ENCODE measurements at places on chromosomes 2 and 18. TPM values are rescaled to one million over a fixed set of nuclear protein-coding genes. Genes with fewer than 3 reads are reported as not detected.

Gene CKAP2L
- 6.2 TPM for polyA plus RNA-seq

Gene MSTN
- 0.66 TPM for polyA plus RNA-seq

Gene CDCA7
- polyA plus RNA-seq: 75.9 TPM

Gene C2orf66
- polyA plus RNA-seq: 0.24 TPM

Gene REG3G
- 5.0 TPM for polyA plus RNA-seq

GRCh38 chr2:8238521-8239230, 443.2 kb upstream of the ID2 start:
- no peak for DNase-seq
- H3K27ac ChIP-seq: no peak overlapping the region
- H3K27me3 ChIP-seq: no peaks in the 10 kb centered on the region
- H3K4me1 ChIP-seq: peaks cover 9% of the 10 kb centered on the region

Gene MDH1B
- polyA plus RNA-seq: 0.69 TPM

GRCh38 chr2:72439892-72440291, 292.2 kb upstream of the CYP26B1 start:
- no peak overlapping the region for H3K4me3 ChIP-seq
- no peaks in the 10 kb centered on the region for H3K27me3 ChIP-seq
- no peak overlapping the region for H3K27ac ChIP-seq
- H3K4me1 ChIP-seq: no peaks in the 10 kb centered on the region
- H3K36me3 ChIP-seq: no peaks in the 10 kb centered on the region

DNA sequence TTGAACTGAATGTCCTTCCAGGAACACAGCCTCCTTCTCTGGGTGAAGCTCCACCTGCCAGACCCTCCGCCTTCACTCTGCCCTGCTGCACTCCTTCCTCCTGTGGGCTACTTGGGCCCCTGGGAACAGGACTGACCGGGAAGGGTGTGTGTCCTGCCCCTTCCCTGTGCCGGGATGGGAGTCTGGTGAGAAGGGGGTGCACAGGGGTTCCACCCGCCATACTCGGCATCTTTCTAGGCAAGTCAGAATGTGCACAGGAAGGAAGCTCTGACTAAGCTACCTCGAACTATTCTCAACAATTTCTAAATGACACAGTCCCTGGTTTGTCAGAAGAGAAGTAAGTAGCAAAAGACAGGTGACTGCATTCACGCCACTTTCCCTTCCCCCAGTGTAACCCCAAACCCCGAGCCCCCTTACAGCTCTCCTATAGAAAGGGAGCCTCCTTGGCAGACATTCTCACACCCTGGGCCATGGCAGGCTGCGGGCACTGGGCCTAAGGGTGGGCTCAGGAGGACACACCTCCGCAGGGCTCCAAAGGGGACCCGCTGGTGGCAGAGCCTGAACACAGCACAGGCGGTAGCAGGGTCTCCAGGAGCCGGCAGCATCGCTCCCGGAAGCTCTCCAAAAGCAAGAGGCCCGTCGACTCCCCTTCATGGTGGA, 184.1 kb downstream of the HDAC4 start:
- no peak overlapping the region for H3K27ac ChIP-seq
- H3K4me1 ChIP-seq: peaks cover 5% of the 10 kb centered on the region
- no peaks in the 10 kb centered on the region for H3K27me3 ChIP-seq
- H3K36me3 ChIP-seq: no peaks in the 10 kb centered on the region

- H3K36me3 ChIP-seq: peaks cover 35% of the 10 kb centered on the region
- no peak overlapping the region for H3K4me3 ChIP-seq
- H3K27me3 ChIP-seq: no peaks in the 10 kb centered on the region
- no peak for DNase-seq
- H3K27ac ChIP-seq: no peak overlapping the region
These were observed 113.1 kb downstream of the ZNF532 start for GRCh38 chr18:58977801-58978200.

Gene CYP27A1
- polyA plus RNA-seq: 109 TPM
